T follicular helper cell (primary cell): ENCODE measurements at places on chromosomes 3 and 15.

- DNase-seq: no peak
These were observed 19.5 kb downstream of the SHF start for GRCh38 chr15:45168286-45168685.

GRCh38 chr3:45024542-45025255 lies 1.4 kb upstream of the CLEC3B start:
- no peak for DNase-seq

DNA sequence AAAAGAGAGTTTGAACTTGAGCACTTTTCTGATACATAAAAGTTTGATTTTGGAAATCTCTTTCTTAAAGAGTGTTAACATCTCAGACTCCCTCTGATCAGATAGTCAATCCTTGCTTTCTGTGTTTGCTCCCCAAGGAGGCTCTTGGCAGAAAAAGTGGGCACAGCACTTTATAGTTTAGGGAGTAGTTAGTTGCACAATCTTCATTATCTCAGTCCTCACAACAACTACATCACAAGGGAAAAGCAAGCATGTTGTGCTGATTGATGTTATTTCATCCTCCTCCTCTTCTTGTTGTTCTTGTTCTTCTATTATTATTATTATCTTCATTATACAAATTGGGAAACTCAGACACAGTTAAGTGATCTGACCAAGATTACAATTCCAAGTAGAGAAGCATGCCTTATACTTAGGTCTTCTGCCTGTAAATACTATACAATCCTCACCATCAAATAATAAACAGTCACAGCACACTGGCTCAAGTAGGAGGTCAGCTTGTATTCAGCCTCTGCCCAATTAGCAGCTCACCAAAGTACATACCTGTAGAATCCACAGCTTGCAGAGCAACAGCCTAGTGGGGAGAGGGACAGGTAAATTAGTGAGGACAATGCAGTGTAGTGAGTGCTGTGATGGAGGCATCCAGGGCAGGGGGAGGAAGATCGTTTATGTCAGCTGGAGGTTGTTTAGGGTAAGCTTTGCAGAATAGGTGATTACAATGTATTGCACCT lies 304.1 kb upstream of the MME start:
- DNase-seq: no peak

DNA sequence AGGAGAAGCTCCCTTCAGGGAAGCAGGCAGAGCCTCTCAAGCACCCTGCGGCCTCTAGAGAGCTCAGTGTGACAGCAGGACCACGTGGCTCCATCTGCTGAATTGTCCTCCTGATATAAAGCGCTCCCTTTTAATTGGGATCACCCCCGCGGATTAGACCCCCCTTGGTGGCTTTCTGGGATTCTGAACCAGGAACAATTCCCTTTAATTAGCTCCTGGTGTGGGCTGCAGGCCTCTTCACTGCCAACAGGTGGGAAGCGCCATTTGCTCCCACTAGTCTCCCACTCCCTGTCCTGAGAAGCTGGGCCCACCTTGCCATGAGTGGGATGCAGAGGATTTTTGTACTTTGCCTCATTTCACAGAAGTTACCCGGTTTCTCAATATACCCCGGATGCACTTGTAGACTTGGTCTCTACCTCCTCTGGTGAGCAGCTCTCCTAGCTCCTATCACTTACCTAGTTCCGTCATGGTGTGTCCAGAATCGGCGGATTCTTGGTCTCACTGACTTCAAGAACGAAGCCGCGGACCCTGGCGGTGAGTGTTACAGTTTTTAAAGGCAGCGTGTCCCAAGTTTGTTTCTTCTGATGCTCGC lies 592 bp downstream of the PGPEP1L start:
- no peak for DNase-seq

DNA sequence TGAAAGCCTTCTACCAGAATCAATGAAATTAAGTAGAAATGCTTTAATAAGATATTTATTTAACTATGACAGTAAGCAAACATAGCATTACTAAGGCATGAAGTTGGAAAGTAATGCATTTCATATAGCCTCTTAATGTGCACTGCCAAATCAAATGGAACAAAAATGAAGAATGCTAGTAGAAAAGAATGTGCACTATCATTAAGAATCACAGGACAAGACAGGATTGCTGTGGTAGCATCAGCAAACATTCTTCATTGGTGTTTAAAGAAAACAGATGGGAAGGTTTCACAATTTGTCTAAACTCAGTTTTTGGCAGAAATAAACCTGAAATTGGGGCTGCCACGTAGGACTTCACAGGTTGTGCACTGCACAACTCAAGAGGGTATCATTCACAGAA lies 168.9 kb downstream of the CNTN3 start:
- DNase-seq: no peak

GRCh38 chr15:70770863-70771262 lies 7.5 kb upstream of the UACA start:
- DNase-seq: no peak

DNA sequence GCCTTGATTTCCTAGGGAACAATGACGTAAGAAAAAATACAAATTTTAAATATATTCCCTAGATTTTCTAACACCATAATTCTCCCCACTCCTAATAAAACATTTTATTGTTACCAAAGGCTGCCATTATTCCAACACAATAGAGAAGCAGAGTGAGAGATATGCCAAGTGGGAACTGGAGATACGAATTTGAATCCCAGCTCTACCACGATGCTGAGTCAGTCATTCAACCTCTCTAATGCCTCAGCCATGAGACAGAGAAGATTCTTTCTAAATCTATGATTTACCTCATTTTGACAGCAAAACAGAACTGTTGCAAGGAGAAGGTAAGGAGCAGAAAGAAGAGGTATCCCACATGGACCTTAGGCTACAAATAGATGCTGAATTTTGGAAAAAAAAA lies 112.5 kb downstream of the IGF2BP2 start:
- DNase-seq: no peak

DNA sequence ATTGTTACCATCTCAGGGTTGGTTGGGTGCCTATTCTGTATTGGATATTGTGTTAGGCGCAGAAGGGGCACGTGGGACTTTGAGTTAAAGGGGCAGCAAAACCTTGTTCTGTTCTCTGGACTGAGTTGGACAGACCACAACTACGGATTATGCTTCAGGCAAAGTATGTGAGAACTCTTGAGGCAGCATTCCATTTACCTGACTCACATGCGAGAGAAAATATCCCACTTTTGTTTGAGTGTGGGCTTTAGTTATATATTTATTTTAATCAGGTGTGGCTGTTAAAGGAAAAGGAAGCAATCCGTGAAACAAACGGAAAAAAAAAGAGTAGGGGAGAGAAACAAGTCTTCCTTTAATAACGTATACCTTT lies 627 bp upstream of the PLS1 start:
- no peak for DNase-seq

DNA sequence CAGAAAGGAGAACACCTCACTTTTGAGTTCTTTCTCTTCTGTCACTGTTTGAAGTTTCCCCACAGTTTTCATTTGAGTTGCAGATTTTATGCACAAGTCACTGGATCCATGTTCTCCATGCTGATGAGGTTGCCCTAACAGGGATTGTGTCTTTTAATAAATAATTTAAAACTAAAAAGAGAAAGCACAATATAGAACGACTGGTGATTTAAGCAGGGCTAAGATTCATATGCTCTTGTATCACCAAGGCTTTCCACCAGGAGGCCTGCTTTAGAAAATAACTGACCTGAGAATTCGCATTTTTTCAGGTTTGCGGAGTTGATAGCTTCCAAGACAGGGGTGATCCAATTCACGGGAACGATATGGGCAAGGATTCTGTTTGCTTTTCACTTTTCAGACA lies 252.0 kb upstream of the VEPH1 start:
- no peak for DNase-seq

DNA sequence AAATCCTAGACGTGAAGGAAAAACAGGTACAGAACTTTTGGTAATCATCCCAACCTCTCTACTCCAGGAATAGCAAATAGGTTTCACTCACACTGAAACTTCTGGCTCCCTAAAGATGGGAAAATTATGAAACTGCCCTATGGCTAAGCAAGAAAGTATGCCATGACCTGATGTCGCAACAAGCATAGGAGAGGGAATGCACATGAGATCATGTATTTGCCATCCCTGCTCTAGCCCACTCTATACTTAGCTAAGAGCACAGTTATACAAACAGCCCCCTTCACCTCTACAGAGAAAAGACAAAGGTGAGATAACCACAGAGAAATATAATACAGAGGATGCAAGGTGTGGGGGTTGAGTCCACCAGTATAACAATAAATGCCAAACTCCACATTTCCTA lies 102.7 kb downstream of the TBC1D5 start:
- no peak for DNase-seq

GRCh38 chr3:156825795-156826143 lies 384 bp upstream of the LEKR1 start:
- DNase-seq: no peak

DNA sequence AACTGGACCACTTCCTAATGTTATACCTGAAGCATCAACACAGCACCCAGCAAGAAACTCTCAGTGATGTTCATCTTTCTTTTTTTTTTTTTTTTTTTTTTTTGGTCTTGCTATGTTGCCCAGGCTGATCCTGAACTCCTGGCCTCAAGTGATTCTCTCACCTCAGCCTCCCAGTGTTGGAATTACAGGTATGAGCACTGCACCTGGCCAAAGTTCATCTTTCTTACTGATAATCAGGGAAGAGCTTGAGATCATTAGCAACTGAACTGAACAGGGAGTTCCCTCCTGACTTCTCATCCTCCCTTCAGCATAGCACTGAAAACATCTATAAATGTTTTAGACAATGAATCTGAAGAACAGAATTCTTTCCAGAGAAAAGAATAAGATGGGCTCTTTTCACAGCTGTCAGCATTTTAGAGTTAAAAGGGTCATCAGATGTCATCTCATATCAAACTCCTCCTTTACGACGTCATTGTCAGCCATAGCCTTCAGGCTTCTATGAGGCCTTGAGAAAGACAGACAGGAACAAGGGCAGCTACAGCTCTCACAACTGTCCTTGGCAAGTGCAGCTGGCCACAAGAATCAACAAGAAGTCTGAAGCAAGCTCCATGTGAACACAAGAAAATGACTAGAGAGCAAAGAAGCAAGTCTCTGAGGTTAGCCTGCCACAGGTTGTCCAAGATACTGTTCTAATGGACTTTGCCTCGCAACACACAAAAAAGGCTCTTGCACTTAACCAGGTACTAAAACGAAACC lies 33.8 kb downstream of the SCAP start:
- DNase-seq: no peak

- DNase-seq: no peak
These were observed 85.6 kb downstream of the FRMD4B start for GRCh38 chr3:69300296-69300695.

DNA sequence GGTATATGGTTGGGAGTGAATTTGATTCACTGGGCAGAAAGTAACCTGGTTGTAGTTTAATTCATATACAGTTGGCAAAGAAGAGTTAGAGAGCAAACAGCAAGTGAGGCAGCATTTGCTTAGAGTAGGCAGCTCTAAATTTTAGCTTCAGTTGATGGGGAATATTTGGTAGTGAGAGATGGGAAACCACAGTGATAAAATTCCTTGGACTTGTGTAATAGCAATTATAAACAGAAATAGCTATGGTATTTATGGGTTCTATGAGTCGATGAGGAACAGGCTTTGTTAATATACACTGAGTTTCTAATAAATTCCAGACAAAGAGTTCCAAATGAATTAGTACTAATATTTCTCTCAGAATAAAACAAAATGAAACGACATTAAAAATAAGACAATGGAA lies 894.0 kb downstream of the ROBO2 start:
- DNase-seq: no peak

GRCh38 chr3:126817781-126818180 lies 113.7 kb downstream of the CHCHD6 start:
- DNase-seq: no peak

DNA sequence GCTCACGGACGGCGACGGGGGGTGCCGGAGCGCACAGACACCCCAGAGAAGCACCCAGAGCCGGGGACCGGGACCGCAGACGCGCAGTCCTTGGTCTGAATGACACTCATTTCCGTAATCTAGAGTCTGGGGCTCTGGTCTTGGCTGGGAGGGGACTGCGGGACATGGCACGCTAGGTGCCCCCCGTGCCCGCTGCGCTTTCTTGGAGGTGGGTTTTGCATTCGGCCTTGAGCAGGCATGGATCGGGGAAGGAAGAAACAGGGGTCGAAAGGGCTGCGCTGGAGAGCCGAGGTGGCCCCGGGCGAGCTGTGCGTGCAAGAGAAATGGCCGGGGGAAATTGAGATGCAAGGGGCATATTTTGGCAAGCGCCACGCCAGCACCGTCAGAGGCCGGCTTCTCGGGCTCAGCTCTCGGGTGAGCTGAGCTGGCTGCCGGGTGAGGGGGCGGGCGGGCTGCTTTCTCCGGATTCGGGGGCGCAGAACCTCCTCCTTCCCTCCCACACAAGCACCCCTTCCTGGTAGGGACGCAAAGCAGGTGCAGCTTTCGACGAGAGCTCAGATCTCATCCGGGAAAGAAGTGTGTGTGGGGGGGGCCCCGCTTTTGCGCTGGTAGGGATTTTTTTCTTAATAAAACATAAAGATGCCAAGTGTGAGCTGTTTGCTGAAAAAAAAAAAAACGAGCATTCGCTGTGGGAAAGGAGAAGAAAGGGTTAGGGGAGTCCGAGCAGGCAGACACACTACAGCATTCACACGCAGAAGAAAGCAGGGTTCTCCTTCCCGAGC lies 963 bp upstream of the NTRK3 start:
- no peak for DNase-seq

DNA sequence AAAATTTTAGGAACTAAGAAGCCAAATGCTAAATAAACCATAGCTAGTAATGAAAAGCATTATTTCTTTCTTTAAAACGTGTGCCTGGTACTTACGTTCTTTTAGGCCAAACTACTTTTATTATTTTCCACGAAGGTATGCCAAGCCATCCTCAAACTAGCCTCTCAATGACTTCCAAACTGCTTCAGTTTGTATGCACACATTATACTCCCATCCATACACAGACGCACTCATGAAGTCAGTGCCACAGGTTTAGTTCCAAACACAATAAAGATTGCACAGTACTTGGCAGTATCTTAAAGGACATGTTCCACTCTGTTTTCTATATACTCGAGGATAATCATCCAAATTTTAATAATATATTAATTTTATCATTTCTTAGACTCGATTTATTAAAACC lies 609.2 kb upstream of the ZNF385D start:
- no peak for DNase-seq

GRCh38 chr15:36599620-36600433 lies 20.4 kb downstream of the CDIN1 start:
- no peak for DNase-seq

- DNase-seq: peak; percentile 26
These were observed at the start of gene SHISA5 for GRCh38 chr3:48504051-48504946. Gene SHISA5 (minus strand): TSS chr3:48504174. CDS start chr3:48504094, 80 bp downstream.

- no peak for DNase-seq
These were observed 26.9 kb upstream of the MFSD1 start for GRCh38 chr3:158774965-158775364.

DNA sequence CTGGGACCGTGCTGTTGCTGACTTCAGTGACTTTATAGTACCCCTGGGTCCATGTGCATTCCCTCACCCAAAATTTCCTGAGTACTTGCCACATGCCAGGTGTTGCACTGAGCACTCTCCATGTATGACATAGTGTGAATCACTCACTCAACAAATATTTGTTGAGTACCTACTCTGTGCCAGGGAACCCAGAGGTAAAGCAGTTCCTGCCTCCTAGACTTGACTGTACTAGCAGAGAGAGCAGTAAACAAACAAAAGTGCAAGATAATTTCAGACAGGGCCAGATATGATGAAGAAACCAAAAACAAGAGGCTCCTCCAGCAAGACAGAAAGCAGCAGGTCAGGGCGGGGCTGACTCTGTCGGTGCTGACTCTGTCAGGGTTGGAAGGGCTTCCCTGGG lies 12.2 kb downstream of the TGM4 start:
- DNase-seq: no peak

- DNase-seq: no peak
These were observed 4.5 kb downstream of the MESP2 start for GRCh38 chr15:89780601-89781000.
